Stimulated activated CD4-positive, alpha-beta T cell treated with anti-CD3 and anti-CD28 coated beads, Interleukin-4, amount 100 ng/mL, for 1 hour (primary cell): ENCODE measurements at places on chromosomes 7 and 10.

GRCh38 chr7:132575419-132575981 lies 770 bp downstream of the PLXNA4 start:
- DNase-seq = no peak

- DNase-seq = no peak
Observed at GRCh38 chr10:4396401-4397283, 429.4 kb upstream of the AKR1E2 start.

- no peak for DNase-seq
Observed at GRCh38 chr7:151663382-151664100, 143.8 kb upstream of the RHEB start.

- peak; percentile 46 for DNase-seq
Observed at GRCh38 chr7:3154881-3155494, 111.3 kb upstream of the CARD11 start.

GRCh38 chr7:604001-604883 lies 84.6 kb upstream of the PDGFA start:
- peak; percentile 94 for DNase-seq

DNA sequence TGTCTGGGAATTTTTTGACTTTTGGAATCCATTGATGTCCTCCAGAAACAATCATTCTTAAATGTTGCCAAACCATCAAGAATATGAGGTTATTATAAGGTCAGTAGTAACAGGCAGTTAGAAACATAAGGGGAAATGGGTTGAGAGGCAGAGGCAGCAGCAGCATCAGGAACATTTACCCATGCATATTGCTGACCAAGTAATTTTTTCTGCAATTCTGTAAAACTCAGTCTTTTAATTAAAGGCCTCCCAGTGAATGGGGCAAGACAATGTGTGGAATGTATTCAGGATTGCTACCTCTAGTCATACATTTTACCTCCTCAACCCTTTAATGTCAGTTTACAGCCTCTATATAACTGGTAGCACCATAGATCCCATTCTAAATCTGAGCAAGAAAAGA lies 66.5 kb upstream of the SKAP2 start:
- DNase-seq = no peak

DNA sequence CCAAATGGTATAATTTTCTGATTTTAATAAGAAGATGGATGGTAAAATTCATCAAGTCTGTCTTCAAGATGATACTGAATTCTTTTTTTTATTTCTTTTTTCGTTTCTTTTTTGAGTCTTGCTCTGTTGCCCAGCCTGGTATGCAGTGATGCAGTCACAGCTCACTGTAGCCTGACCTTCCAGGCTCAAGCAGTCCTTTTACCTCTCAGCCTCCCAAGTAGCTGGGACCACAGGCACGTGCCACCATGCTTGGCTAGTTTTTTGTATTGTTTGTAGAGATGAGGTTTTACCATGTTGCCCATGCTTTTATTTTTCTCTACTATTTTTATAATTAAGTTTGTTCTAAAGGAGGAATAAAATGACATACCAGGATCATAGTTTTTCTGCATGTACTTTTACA lies 52.1 kb upstream of the HELLS start:
- DNase-seq = no peak

GRCh38 chr7:41630741-41631140 lies 72.1 kb downstream of the INHBA start:
- no peak for DNase-seq

DNA sequence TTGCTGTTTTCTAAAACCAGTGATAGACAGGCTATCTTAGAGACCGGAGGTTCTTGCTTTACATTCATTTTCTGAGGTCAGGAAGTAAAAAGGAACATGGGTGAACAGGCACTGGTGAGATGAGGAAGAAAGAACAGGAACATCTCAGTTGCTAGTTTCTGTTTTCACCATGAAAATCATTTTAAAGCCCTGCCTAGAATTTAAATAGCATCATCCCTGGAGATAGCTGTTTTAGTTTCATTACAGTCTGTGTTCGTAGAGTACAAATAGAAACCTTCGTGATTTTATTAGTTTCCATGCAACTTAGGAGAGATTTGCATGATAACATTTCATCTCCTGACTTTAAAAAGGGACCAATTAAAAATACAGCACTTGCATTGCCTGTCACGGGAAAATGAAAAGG lies 14.7 kb downstream of the KCNMA1 start:
- DNase-seq = no peak

DNA sequence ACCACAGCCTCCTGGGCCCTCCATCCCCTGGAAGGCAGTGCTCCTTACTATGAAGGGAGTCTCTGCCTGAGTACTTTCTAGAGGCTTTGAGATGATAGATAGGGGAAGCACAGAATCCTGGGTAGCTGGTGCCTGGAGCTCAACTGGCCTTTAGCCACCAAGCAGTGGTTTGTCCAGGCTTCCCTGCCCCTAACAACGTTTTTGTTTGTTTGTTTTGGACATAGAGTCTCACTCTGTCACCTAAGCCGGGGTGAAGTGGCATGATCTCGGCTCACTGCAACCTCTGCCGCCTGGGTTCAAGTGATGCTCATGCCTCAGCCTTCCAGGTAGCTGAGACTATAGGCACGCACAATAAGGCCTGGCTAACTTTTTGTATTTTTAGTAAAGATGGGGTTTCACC lies 289.4 kb downstream of the PLXNA4 start:
- no peak for DNase-seq

DNA sequence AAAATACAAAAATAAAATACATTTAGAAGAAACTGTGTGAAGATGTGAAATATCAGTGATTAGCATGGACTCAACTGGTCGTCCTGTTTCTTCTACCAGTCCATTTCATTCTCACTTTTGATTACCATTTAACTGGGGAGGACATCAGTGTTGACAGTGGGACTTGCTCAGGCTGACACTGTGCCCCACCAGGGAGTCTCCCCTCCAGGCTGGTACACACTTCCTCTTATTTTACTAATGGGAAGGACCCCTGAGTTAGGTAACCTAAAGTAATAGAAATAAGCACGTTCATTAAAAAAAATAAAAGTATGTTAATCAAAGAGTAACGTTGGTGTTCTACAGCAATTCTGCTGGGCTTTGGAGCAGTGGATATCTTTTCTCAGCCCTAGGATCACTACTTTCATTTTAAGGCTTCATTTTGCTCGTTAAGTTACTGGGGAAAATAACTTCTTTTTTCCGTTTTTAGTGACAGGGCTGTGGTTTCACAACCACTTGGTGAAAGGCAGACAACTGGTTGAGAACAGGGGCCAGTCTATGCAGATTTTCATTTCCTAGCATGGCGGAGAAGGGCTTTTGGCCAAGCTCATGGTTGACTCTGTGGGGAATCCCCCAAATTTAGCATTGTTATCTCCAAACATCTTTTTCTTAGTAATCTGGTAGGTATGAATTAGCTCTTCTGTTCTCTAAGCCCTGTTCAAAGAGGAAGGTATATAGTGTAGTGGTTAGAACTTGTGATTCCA lies 2.1 kb downstream of the SNX10 start:
- DNase-seq = peak; percentile 32

DNA sequence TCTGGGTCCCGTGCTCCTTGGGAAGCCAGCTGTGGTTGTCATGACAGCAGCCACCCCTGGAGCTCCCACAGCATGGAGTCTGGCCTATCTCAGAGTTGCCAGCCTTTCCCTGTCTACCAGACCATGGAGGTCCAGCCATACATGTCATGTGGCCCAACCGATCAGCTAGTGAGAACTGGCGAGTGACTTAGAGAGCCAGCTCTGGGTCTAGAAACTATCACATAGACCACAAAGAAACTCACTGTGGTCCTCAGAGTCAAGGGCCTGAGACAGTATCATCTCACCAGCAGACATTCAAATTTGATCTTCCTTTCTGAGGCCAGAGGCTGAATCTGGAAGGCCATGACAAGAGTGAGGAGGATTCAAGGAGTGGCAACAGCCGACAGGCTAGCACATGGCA lies 223.3 kb upstream of the GPR26 start:
- no peak for DNase-seq

- DNase-seq = no peak
Observed at GRCh38 chr7:78852951-78853350, 600.5 kb downstream of the MAGI2 start.

DNA sequence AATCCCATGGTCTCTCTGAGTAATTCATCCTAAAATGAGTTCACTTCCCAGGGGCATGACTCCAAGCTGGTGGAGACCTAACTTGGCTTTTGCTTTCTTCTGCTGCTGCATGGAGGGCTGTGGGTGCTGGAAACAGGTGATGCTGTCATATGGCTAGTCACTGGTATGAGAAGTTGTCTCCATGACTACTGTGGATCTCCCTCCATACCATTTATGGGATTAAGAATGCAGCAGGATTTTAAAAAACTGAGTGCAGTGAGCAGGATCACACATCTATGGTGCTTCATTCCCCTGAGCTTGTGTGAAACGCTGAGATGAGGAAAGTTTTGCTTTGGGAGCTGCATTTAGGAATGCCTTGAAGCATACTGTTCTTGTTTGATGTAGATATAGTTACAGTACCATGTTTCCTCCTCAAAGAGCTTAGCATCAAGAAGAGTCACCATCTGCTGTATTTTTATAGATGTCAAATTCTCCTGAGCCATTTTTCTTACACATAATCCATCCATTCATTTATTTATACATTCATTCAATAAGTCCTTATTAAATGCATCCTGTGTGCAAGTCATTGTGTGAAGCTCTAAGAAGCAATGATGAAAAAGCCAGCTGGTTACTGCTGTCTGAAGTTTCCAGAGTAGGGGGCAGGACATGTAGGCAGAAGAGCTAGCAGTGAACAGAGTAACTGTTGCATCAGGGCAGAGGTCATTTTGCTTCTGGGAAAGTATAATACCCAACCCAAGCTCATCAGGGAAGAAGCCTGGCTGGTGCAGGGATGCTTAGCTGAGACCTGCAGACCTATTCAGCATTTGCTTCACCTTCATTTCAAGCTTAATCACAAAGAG lies 534.8 kb downstream of the AUTS2 start:
- DNase-seq = no peak

DNA sequence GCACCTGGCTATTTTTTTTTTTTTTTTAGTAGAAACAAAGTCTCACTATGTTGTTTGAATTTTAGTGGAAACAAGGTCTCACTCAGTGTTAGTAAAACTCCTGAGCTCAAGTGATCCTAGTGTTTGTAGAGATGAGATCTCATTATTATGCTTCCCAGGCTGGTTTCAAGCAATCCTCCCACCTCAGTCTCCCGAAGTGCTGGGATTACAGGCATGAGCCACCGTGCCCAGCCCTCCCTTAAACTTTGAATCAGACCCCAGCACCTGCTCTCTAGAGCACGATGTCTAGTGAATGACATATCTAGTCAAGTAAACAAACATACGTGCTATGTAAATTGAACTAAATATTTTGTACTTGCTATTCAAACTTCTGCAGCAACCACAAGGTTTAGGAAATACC lies 105.6 kb upstream of the MYO3A start:
- DNase-seq = no peak

GRCh38 chr10:79248341-79249185 lies 98.7 kb upstream of the PPIF start:
- DNase-seq = no peak

- no peak for DNase-seq
Observed at GRCh38 chr7:70353330-70353945, 755.2 kb downstream of the AUTS2 start.

DNA sequence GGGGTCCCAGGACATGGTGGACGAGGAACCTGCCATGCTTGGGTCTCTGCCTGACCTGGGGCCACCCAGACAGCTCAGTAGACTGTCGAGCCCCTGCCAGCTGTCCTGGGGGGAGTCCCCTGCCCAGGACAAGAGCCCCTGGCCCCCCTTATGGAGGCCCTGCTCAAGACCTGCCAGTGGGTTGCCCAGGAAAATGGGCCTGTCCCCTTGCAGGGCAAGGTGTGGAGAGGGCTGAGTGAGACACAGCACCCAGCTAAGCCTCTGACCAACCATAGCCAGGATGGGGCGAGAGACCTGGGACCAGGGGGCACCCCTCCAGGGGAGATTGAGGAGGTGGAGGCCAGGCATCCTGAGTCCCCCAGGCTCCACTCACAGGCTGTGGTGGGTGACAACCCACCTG lies 1.8 kb downstream of the FUOM start:
- no peak for DNase-seq

DNA sequence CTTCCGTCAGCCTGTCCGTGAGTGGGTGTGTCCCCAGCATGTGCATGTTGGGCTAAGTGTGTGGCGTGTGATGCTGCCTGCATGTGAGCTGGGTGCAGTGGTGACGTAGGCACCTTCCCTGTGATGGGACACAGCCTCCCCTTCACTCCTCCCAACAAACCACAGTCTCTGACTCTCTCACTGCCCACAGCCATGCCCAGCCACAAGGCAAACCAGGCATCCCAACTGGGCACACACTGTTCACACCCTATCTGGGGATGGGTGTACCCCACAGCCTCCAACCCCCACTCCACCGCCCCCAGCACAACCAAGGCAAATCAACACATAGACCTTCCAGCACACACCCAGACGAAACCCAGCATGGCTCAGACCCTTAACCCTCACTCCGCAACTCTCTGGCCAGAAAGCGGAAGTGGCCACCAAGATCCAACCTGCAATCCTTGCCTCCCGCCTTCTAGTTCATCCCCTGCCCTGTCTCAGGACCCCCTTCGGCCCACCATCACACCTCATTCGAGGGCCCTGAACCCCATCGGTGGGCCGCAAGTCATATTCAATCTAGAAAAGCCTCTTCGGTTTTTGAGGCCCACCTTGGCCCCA lies 10.4 kb downstream of the PSD start:
- DNase-seq = no peak

GRCh38 chr7:157001920-157002818 lies 8.3 kb downstream of the MNX1 start:
- no peak for DNase-seq

DNA sequence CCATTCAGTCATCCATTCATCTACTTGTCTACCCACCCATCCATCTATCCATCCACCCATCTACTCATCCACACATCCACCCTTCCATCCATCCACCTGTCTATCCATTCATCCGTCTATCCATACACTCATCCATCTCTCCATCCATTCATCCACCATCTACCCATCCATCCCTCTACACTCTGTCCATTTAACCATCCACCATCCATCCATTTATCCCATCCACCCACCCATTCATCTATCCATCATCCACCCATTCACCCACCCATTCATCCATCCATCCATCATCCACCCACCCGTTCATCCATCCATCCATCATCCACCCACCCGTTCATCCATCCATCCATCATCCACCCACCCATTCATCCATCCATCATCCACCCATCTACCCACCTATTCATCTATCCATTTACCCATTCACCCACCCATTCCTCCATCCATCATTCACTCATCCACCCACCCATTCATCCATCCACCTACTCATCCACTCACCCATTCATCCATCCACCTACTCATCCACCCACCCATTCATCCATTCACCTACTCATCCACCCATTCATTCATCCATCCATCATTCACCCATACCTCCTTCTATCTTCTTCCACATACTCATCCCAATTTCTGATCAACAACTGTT lies 39.3 kb upstream of the ELFN1 start:
- no peak for DNase-seq

DNA sequence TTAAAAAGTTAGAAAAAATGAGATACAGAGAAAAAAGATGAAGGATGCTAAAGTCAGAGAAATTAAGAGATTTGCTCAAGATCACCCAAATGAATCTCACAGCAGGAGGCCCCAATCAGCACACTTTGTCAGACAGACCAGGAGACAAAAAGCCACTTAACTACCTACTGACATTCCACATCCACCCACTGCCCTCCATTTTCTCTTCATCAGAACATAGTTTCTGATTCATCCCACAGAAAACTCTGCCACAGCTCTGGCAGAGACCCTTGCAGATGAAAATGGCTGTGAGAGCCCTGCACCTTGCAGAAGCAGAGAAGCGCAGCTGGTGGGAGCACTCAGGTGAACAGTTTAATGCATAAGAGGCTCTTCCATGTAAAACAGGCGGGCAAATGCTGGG lies 26.6 kb downstream of the DGKI start:
- DNase-seq = no peak
